Stimulated activated CD4-positive, alpha-beta T cell treated with anti-CD3 and anti-CD28 coated beads, Interleukin-12 subunit alpha, Interleukin-12 subunit beta, amount 100 ng/mL, for 24 hours (primary cell): ENCODE measurements at places on chromosomes 12 and 14.

- DNase-seq = no peak
These were observed 2.8 kb upstream of the SHMT2 start for GRCh38 chr12:57226588-57227314.

DNA sequence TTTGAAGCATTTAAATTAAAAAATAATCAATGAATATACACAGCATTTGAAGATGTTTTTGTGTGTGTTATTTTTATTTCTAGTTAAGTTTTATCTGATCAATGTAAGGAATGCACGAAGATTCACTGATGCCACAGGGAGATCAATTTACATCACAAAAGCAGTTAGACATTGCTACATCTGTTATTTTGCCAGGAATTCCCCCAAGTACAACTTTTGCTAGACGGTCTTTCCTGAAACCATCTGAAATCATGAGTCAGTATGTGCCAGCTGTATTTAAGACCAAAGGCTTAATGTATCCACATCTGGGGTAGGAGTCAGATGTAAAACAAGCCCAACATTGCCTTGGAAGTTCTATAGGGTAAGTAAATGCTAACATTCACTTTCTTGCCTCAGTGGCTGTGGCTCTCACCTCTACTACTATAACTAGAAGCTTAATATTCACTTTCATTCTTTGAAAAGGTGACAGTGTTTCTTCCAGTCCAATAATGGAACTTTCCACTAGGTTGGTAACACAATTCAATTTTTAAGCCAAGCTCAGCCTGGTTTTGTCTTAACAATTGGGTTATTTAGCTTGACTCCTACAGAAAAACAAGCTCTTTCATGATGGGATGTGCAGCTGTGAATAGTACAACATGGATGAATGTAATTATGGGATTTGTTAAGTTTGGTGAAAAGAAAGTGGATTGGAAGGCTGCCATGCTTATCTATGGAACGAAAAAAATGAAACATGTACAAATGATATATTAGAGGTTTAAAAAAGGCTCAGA, 385.4 kb upstream of the TMEM132C start:
- DNase-seq = no peak

GRCh38 chr12:60335745-60336144, 739.9 kb downstream of the SLC16A7 start:
- DNase-seq = no peak

- DNase-seq = no peak
These were observed 114.3 kb downstream of the SNAPC1 start for GRCh38 chr14:61876362-61877034.

DNA sequence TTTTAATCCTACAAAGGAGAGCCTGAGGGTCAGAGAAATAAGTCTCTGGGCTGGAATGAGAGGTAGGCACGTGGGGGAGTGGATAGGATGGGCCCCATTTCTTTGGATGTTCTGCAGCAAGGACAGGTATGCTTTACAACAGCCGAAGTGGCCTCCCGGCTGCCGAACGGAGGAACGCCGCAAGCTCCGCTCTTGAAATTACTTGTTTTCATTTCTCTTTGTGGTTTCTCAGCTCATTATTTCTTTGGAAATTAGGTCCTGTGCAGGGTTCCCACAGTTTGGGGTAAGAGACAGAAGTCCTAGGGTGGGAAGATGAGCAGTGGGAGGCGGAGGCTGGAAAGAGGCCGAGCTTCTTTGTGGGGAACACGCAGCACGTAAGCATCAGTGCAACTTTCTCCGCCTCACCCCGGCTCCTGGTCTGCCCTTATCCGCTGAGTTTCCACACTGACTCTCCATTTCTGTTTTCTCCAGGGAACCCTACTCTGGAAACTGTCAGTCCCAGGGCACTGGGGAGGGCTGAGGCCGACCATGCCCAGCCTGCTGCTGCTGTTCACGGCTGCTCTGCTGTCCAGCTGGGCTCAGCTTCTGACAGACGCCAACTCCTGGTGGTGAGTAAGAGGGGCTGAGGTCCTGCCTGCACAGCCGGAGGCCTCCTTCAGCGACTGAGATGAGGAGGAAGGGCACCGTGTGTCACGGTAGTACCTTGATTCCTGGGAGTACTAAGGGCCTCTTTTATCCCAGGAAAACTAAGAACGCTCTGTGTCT, 2.0 kb downstream of the WNT5B start:
- DNase-seq = no peak

- DNase-seq = no peak
These were observed 21.7 kb downstream of the CBX5 start for GRCh38 chr12:54258201-54258681.
